Tibial nerve (tissue), 4 donors: ENCODE measurements at places on chromosomes 6 and 20. TPM values are rescaled to one million over a fixed set of nuclear protein-coding genes. Genes with fewer than 3 reads are reported as not detected.

DNA sequence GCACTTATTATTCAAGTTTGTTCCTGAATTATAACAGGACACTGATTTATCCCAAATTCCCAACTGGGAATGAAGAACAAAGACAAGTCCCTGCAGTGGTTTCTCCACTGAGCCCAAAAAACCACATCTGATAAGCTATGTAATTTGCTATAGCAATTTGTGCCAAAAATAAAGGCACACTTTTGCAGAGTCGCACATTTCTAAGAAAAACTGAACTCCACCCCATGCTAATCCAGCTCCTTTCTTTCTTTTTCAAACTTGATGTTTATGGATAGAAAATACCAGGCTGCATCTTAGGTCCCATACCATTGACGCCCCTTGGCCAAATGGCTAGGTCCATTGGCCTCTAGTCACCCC lies 170.2 kb upstream of the CITED2 start:
- no peak overlapping the region for H3K4me3 ChIP-seq
- H3K27ac ChIP-seq: peak overlapping the region; percentile 61
- H3K27me3 ChIP-seq: no peaks in the 10 kb centered on the region
- H3K4me1 ChIP-seq: peaks cover 27% of the 10 kb centered on the region
- no peak for DNase-seq
- no peaks in the 10 kb centered on the region for H3K36me3 ChIP-seq

DNA sequence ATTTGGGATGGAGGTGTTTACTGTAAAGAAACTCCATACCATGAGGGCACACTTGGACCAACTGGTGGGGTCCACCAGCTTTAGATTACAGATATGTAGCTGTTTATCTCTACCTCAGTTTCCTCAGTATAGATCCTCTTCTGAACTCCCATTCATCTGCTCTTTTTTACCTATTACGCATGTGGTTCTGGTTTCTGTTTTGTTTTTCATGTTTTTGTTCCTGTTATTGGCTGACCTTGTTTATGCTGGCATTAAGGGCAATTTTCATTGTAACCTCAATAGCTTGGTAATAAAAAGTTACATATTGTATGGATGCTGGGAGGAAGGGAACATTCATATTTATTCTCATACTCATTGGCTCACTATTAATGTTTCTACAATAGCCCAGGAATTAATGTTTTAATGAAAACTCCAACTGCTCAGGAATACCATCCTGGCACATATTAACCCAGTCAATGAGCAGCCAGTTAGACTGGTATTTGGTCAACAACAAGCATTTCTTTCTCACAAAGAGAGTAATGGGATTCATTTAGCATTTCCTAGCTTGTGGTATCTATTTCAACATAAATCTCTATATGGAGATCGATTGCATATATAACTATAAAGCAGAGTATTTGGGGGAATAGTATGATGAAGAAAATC lies 83.8 kb upstream of the FAM184A start:
- no peak overlapping the region for H3K27ac ChIP-seq
- no peaks in the 10 kb centered on the region for H3K27me3 ChIP-seq
- DNase-seq: no peak
- no peak overlapping the region for H3K4me3 ChIP-seq
- peaks cover 8% of the 10 kb centered on the region for H3K4me1 ChIP-seq
- no peaks in the 10 kb centered on the region for H3K36me3 ChIP-seq

DNA sequence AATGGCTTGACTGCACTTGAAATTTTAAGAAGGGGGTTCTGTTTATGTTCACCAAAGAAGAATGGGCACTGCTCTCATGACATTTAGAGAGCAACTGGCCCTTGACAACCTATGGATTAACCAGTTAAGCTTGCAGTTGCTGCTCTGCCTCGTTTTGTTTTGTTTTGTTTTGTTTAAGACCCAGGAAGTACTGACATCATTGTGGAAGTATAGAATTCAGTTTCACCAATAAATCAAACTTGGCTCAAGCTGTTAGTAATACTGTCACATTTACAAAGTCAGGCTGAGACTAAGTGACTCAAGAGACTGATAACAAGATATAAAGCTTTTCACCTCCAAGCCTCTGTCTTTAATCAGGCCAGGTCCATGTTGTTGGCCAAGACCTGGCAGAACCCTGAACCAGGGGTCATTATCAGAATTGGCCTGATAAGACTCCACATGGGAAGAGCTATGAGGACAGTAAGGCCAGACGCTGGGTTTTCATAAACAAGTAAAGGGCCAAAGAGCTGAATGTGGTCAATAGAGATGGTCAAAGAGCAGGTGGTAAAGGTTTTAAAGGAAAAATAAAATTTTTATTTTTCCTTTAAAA lies 99.4 kb upstream of the VGLL2 start:
- H3K36me3 ChIP-seq: no peaks in the 10 kb centered on the region
- H3K27me3 ChIP-seq: no peaks in the 10 kb centered on the region
- no peak overlapping the region for H3K27ac ChIP-seq
- H3K4me3 ChIP-seq: no peak overlapping the region

GRCh38 chr6:111748231-111748647 lies 125.0 kb downstream of the FYN start:
- no peak for DNase-seq
- no peak overlapping the region for H3K27ac ChIP-seq
- peaks cover 58% of the 10 kb centered on the region for H3K4me1 ChIP-seq

DNA sequence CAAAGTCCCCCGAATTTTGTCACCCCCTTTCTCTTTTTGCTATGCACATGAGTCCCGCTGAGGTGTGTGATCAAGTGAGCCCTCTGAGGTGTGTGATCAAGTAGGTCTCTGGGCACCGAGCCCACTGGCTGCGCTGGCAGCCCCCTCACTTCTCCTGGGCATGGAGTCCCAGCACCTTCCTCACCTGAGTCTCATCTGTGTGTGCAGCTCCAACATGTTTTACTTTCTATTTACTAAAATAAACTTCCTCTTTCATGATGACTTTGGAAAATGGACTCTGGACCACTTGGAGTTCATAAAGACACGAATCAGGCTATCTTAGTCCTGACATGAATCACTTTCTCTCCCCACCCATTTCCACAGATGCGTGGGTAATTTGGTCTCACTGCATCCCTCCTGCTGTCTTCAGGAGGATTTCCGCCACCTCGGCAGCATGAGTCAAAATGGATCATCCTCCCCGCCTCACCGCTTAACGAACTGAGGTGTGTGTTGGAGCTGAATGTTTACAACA lies 39.8 kb downstream of the PRDM1 start:
- no peaks in the 10 kb centered on the region for H3K4me1 ChIP-seq
- no peaks in the 10 kb centered on the region for H3K27me3 ChIP-seq
- H3K36me3 ChIP-seq: no peaks in the 10 kb centered on the region
- no peak overlapping the region for H3K4me3 ChIP-seq
- DNase-seq: no peak

- peaks cover 8% of the 10 kb centered on the region for H3K27me3 ChIP-seq
- no peak for DNase-seq
- no peaks in the 10 kb centered on the region for H3K4me1 ChIP-seq
Measured at GRCh38 chr20:44436393-44436792, 39.3 kb upstream of the TTPAL start.

- H3K27ac ChIP-seq: no peak overlapping the region
- H3K27me3 ChIP-seq: no peaks in the 10 kb centered on the region
- no peaks in the 10 kb centered on the region for H3K36me3 ChIP-seq
- no peak for DNase-seq
- no peaks in the 10 kb centered on the region for H3K4me1 ChIP-seq
Measured at GRCh38 chr20:32702706-32703425, 29.1 kb upstream of the C20orf203 start.

DNA sequence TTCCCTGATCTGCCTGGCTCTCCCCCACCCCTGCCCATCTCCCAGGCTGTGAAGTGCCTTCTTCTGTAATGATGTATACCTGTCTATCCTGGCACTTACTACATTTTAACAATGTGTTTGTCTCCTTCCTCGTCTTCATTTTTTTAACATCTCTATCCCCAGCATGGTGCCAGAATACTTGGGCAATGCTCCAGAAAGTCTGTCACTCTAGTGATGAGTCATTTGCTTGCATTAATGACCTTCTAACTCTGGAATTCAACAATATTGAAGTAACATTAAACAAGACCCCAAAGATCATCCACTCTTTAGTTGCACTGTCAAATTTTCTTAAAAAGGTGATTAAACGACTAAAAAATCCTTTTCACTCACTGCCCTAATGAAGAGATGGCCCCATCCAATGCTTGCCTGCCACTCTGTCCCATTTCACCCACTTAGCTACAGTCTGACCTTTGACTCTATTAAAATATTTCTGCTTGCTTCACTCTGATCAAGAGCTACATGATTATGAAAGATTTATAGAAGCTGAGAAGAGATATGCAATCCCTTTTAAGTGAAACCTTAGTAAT lies 7.7 kb upstream of the KLHL31 start:
- no peaks in the 10 kb centered on the region for H3K36me3 ChIP-seq
- no peaks in the 10 kb centered on the region for H3K27me3 ChIP-seq
- no peaks in the 10 kb centered on the region for H3K4me1 ChIP-seq

DNA sequence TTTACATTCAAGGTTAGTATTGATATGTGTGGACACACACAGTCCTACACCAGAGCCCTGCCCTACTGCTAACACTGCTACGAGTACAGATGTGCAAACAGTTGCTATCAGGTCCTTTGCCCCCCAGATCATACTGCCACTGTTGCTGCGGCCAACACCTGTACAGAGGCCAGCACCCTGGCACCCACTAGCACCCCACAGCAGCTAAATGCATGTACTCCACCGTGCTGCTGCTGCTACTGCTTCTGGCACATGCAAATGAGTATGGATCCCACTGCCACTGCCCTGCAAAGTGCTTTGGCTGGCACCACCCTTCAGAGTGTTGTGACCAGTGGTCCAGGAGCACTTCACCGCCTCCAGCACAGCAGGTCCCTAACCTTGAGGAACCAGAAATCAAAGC lies 621.9 kb downstream of the GRIK2 start:
- no peak overlapping the region for H3K27ac ChIP-seq
- H3K4me3 ChIP-seq: no peak overlapping the region

- H3K27me3 ChIP-seq: no peaks in the 10 kb centered on the region
- H3K4me3 ChIP-seq: no peak overlapping the region
- H3K36me3 ChIP-seq: no peaks in the 10 kb centered on the region
- H3K27ac ChIP-seq: no peak overlapping the region
Measured at GRCh38 chr6:151675746-151676459, 131.6 kb upstream of the ESR1 start.

- no peaks in the 10 kb centered on the region for H3K4me1 ChIP-seq
- H3K4me3 ChIP-seq: no peak overlapping the region
- H3K27me3 ChIP-seq: no peaks in the 10 kb centered on the region
- no peak overlapping the region for H3K27ac ChIP-seq
Measured at GRCh38 chr6:73503027-73503772, 17.6 kb downstream of the EEF1A1 start.

- no peaks in the 10 kb centered on the region for H3K27me3 ChIP-seq
Measured at GRCh38 chr6:10534419-10534762, 13.2 kb downstream of the GCNT2 start.

DNA sequence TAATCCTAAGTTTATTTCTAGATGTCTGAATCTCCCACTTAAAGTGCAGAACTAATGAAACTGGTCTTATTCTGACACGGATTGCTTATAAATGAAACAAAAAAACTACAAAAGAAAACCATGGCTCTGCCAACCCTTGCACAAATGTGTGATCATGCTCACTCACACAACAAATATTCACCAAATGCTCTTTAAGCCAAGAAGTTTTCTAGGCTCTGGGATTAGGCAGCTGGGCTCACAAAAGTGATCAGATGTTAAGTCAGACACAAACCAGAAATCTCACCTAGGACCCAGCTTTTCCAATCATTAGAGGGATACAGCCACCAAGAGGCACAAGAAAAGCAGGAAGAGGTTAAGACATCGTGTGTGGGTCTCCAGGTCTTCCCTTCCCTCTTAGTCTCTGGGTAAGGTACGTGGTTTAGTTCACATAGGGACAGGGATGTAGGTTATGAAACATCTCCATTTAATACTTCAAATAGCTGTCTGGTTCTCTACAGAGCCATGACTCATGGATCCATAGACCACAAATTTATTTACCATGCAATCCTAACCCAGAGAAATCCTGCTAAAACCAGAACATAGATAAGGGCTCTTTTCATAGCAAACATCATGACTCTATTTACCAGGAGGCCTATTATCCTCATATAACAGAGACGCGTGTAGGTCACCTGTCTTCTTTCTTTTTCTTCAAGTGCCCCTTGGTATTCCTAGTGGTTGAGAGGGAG lies 165.2 kb downstream of the WDR27 start:
- H3K27ac ChIP-seq: no peak overlapping the region
- no peak for DNase-seq
- no peaks in the 10 kb centered on the region for H3K36me3 ChIP-seq
- no peaks in the 10 kb centered on the region for H3K4me1 ChIP-seq
- H3K4me3 ChIP-seq: no peak overlapping the region
- no peaks in the 10 kb centered on the region for H3K27me3 ChIP-seq

- no peak overlapping the region for H3K27ac ChIP-seq
- no peak for DNase-seq
- peaks cover 7% of the 10 kb centered on the region for H3K36me3 ChIP-seq
- H3K4me3 ChIP-seq: no peak overlapping the region
- no peaks in the 10 kb centered on the region for H3K4me1 ChIP-seq
- H3K27me3 ChIP-seq: no peaks in the 10 kb centered on the region
Measured at GRCh38 chr6:95599706-95600105, 22.4 kb downstream of the MANEA start.

- no peak overlapping the region for H3K27ac ChIP-seq
- no peak overlapping the region for H3K4me3 ChIP-seq
- peaks cover 8% of the 10 kb centered on the region for H3K4me1 ChIP-seq
Measured at GRCh38 chr6:14635195-14635594, 517.6 kb downstream of the CD83 start.

- no peak overlapping the region for H3K4me3 ChIP-seq
- no peak for DNase-seq
- no peak overlapping the region for H3K27ac ChIP-seq
- H3K4me1 ChIP-seq: no peaks in the 10 kb centered on the region
- no peaks in the 10 kb centered on the region for H3K36me3 ChIP-seq
Measured at GRCh38 chr6:38804358-38804757, 89.2 kb downstream of the DNAH8 start.

DNA sequence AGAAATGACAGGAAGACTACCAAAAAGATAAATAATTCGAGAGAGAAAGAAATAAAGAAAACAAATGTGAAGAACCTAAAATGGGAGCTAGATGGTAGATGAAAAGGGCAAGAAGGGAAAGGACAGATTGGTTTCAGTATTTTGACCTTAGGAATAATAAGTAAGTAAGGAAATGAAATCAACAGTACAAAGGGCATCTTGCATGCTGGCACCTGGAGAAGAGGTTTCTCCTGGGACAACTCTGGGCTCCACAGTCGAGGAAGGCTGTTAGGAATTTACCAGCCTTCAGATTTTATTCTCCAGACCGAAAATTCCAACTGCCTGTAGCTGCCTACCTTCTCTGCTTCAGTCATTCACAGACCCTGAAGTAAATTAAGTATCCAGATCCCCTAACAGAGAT lies 80.5 kb downstream of the SMLR1 start:
- H3K27ac ChIP-seq: no peak overlapping the region
- H3K4me1 ChIP-seq: no peaks in the 10 kb centered on the region
- H3K27me3 ChIP-seq: no peaks in the 10 kb centered on the region
- no peak overlapping the region for H3K4me3 ChIP-seq
- H3K36me3 ChIP-seq: no peaks in the 10 kb centered on the region

Gene ACTR5
- total RNA-seq: 14.7 TPM

Gene TPBG
- total RNA-seq: 13.0 TPM

Gene CLPSL1
- not detected for total RNA-seq

Gene DNAH8
- total RNA-seq: not detected

Gene PCMT1
- 135 TPM for total RNA-seq

Gene HTR1E
- not detected for total RNA-seq

Gene PXMP4
- 9.6 TPM for total RNA-seq

Gene SIRPB1
- 1.4 TPM for total RNA-seq

Gene PPP1R3G
- total RNA-seq: 2.1 TPM

Gene LYRM2
- total RNA-seq: 12.0 TPM

Gene WFDC5
- not detected for total RNA-seq

Gene C20orf144
- not detected for total RNA-seq
